ENCODE measurements at places on chromosomes 11 and 22. TPM values are rescaled to one million over a fixed set of nuclear protein-coding genes. Genes with fewer than 3 reads are reported as not detected.

The MB gene
- polyA plus RNA-seq, result not detected

- no peaks in the 10 kb centered on the region for H3K4me1 ChIP-seq
- no peaks in the 10 kb centered on the region for H3K27me3 ChIP-seq
- no peak overlapping the region for H3K4me3 ChIP-seq
Measured at GRCh38 chr11:128458321-128458720, 129.0 kb downstream of the ETS1 start.

DNA sequence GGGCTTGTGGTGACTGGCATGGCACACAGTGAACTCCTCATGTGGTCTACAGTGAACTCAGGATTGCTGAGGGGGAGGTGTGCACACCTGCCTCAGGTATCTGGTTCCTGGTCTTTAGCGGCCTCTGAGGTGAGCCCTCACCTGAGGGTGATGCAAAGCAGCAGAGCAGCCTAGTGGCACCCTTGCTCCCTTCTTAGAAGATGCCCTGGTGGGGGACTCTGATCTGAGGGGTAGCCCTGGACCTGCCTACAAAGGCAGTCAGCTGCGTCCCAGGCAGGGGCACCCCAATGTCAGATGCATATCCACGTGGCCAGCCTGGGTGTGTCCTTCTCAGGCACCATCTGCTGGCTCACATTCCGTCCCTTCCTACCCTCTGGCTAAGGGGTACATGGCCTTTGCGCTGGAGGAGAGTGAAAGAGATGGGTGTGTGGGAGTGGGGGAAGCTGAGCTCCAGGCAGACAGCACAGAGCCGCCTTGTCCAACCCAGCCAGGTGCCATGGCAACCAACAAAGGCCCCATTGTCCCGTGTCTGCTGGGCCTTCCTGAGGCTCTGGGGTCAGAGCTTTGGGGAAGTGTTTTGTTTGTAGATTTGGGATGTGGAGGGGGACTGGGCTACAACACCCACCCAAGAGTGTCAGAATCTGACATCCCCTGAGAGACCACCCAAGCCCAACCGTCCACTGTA, 5.8 kb downstream of the PLEKHB1 start:
- H3K4me3 ChIP-seq, result no peak overlapping the region
- no peaks in the 10 kb centered on the region for H3K27me3 ChIP-seq
- no peaks in the 10 kb centered on the region for H3K36me3 ChIP-seq
- DNase-seq, result no peak
- H3K4me1 ChIP-seq, result peaks cover 7% of the 10 kb centered on the region

DNA sequence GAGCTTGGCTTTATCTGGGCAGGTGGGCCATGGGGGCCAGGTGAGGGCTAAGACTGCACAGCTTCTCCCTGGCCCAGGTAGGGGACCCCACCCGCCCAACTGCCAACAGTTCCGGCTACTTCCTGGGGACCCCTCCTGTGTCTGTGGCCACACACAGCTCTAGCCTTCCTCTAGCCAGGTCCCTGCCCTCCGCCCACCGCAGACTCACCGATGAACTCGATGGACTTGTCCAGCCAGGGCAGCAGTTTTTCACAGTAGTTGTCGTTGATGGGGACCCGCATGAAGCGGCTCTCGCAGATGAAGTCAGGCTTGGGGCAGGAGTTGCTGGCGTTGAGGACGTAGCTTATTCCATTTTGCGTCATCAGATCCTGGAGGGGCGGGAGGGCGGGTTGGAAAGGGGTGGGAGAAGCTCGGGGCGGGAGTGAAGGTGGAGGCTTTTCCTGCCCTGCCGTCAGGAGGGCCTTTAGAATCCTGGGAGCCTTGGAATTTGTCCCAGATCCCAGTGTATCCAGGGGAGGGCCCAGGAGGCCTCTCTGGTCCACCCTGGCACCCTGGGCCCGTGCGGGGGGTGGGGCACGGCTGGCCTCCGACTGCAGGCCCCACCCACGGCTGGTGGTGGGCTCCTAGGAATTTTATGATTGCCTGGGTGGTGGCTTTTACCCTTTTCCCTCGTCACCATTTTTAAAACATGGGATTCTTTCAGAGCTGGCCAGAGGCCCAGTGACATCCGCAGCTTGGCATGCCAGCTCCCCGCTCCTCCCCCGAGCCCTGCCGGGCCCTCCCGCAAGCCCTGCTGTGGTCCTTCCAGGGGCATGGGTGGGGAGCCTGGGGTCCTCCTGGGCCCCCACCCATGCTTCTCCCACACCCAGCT, 13.9 kb downstream of the DUSP8 start:
- no peaks in the 10 kb centered on the region for H3K4me1 ChIP-seq
- H3K4me3 ChIP-seq, result no peak overlapping the region
- no peak overlapping the region for H3K27ac ChIP-seq
- H3K27me3 ChIP-seq, result peaks cover 31% of the 10 kb centered on the region
- H3K36me3 ChIP-seq, result no peaks in the 10 kb centered on the region

The ZP1 gene
- polyA plus RNA-seq, result not detected

GRCh38 chr11:120718171-120718570, 206.6 kb downstream of the GRIK4 start:
- H3K27me3 ChIP-seq, result no peaks in the 10 kb centered on the region
- no peak overlapping the region for H3K27ac ChIP-seq
- H3K4me1 ChIP-seq, result no peaks in the 10 kb centered on the region
- H3K4me3 ChIP-seq, result no peak overlapping the region

- H3K36me3 ChIP-seq, result no peaks in the 10 kb centered on the region
- no peak overlapping the region for H3K4me3 ChIP-seq
- no peaks in the 10 kb centered on the region for H3K27me3 ChIP-seq
- no peaks in the 10 kb centered on the region for H3K4me1 ChIP-seq
- no peak overlapping the region for H3K27ac ChIP-seq
Measured at GRCh38 chr11:85472953-85473352, 154.2 kb downstream of the DLG2 start.

The FGF3 gene
- polyA plus RNA-seq, result not detected

DNA sequence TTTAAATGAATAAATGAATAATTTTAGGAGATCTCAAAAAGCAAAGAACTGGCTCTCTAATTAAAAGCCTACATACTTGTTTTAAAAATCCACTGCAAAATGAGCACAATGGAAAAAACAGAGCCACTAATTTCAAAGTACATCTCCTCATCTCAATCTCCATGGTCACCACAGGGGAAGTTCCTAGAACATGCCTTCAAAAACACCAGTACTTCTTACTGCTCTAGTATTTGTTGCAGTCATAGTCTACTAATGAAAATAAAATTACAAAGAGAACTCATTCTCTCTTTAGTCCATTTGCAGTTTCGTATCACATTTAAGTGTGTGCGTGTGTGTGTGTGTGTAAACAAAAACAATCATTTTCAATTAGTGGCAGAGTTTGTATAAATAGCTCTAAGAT, 54.0 kb downstream of the PIK3C2A start:
- no peaks in the 10 kb centered on the region for H3K27me3 ChIP-seq
- H3K4me1 ChIP-seq, result peaks cover 7% of the 10 kb centered on the region
- peaks cover 4% of the 10 kb centered on the region for H3K36me3 ChIP-seq
- no peak overlapping the region for H3K4me3 ChIP-seq

The RAB36 gene
- 0.37 TPM for polyA plus RNA-seq

The PKP3 gene
- not detected for polyA plus RNA-seq

The SMTNL1 gene
- not detected for polyA plus RNA-seq

- no peaks in the 10 kb centered on the region for H3K27me3 ChIP-seq
- no peaks in the 10 kb centered on the region for H3K36me3 ChIP-seq
- H3K27ac ChIP-seq, result no peak overlapping the region
- no peak for DNase-seq
- H3K4me3 ChIP-seq, result no peak overlapping the region
- H3K4me1 ChIP-seq, result no peaks in the 10 kb centered on the region
Measured at GRCh38 chr11:45156741-45157140, 10.3 kb downstream of the PRDM11 start.

The GAB4 gene
- not detected for polyA plus RNA-seq

The SLC22A24 gene
- polyA plus RNA-seq, result not detected

DNA sequence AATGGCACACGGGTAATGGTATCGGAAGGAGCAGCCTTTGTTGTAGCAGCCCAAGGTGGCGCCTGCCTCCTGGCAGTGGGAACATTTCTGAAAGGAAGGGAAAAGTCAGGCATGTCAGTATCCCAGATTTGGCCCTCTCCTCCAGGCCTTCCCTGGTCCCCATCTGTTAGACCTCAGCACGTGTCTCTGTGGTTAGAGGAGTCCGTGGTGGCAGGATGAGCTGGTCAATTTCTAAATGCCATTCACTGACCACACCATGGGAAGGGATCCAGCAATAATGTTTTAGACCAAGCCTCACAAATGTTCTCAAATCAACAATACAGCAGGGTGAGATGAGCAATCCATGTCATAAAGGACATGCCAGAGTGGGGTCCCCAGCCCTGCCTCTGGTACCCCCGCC, 49.0 kb upstream of the CYP2D6 start:
- H3K36me3 ChIP-seq, result peaks cover 12% of the 10 kb centered on the region
- no peak overlapping the region for H3K4me3 ChIP-seq
- no peaks in the 10 kb centered on the region for H3K27me3 ChIP-seq
- H3K4me1 ChIP-seq, result no peaks in the 10 kb centered on the region
- DNase-seq, result no peak

- H3K27me3 ChIP-seq, result no peaks in the 10 kb centered on the region
- no peak overlapping the region for H3K4me3 ChIP-seq
- H3K36me3 ChIP-seq, result peaks cover 24% of the 10 kb centered on the region
- peaks cover 9% of the 10 kb centered on the region for H3K4me1 ChIP-seq
- no peak for DNase-seq
Measured at GRCh38 chr22:26556904-26557303, 33.0 kb downstream of the TPST2 start.

DNA sequence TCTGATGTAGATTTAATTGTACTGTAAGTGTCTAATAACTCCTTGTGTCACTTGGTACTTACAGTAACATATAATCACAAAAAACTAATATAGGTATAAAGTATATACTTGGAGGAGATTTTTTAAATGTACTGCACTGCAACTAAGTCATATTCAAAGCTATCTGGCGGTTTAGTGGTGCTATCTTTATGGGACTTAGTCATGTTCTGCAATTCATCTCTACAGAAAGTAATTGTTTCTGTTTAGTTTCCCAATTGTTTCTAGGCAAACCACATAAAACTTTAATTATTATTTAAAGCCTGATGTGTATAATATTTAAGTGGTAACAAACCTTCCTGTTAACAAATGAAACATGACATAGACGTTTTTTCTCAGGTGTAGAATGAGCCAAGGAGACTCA, 8.0 kb downstream of the PAFAH1B2 start:
- H3K4me1 ChIP-seq, result peaks cover 4% of the 10 kb centered on the region
- H3K27me3 ChIP-seq, result no peaks in the 10 kb centered on the region
- H3K36me3 ChIP-seq, result peaks cover 81% of the 10 kb centered on the region
- DNase-seq, result no peak
- no peak overlapping the region for H3K27ac ChIP-seq

DNA sequence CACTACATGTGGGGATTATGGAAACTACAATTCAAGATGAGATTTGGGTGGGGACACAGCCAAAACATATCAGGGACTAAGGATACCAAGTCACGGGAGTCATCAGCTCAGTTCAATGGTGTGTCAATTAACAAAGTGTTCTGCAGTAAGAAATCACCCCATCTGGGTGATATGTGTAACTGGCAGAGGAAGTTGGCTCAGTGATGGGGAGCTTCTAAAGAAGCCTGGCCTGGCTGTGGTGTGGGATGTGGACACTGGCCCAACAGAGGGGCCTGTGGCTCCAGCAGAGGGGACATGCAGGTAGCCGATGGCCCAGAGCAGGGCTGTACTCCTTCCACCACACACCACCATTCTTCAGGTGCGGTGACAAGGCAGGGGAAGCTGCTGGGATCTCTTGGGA, 31.6 kb downstream of the RPS6KA4 start:
- DNase-seq, result peak; percentile 17
- H3K36me3 ChIP-seq, result peaks cover 9% of the 10 kb centered on the region
- no peaks in the 10 kb centered on the region for H3K27me3 ChIP-seq
- H3K4me3 ChIP-seq, result peak overlapping the region; percentile 46

- no peak overlapping the region for H3K4me3 ChIP-seq
- H3K27me3 ChIP-seq, result peaks cover 13% of the 10 kb centered on the region
Measured at GRCh38 chr11:73312851-73313327, 4.8 kb downstream of the ARHGEF17 start.

DNA sequence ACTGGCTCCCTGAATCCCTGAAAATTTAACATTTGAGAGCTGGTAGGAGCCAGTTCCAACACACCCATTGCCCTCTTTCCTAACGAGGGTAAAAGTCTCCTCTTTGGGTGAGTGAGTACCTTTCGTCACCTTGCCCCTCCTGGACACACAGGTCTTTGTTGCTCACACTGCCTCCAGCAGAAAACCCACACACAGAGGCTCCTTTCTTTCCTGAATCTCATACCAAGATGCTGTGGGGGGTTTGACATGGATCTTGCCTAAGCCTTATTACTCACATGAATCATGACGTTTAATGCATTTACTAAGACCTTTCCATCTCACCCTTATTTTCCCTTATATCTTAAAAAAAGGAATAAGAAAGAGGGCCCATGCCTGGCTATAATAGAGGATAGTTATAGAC, 53.0 kb downstream of the PARVA start:
- H3K4me3 ChIP-seq, result no peak overlapping the region
- DNase-seq, result no peak
- no peaks in the 10 kb centered on the region for H3K36me3 ChIP-seq
- no peak overlapping the region for H3K27ac ChIP-seq
- no peaks in the 10 kb centered on the region for H3K27me3 ChIP-seq
- no peaks in the 10 kb centered on the region for H3K4me1 ChIP-seq

The YAP1 gene
- not detected for polyA plus RNA-seq

DNA sequence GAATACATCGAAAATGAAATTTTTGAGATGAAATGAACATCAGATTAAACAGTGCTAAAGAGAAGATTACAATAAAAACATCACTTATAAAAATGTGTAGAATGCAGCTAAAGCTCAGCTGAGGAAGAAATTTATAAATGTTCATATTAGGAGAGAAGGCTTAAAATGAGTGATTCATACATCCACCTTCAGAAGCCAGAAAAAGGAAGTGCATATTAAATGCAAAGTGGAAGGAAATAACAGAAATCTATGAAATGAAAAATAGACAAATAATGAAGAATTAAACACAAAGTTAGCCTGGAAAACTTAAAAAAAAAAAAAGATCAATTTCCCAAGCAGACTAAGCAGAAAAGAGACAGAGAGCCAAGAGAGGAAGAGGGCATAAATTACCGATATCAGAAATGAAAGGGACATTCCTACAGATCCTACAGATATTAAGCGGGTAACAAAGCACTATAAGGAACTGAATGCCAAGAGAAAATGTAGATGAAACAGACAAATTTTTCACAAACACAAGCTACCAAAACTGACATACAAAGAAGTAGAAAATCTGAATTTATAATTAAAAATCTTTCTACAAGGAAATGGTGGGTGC, 7.2 kb upstream of the MOB2 start:
- peaks cover 5% of the 10 kb centered on the region for H3K4me1 ChIP-seq
- H3K36me3 ChIP-seq, result no peaks in the 10 kb centered on the region
- no peak overlapping the region for H3K4me3 ChIP-seq
- no peak overlapping the region for H3K27ac ChIP-seq
- no peaks in the 10 kb centered on the region for H3K27me3 ChIP-seq

The XKR3 gene
- not detected for polyA plus RNA-seq

DNA sequence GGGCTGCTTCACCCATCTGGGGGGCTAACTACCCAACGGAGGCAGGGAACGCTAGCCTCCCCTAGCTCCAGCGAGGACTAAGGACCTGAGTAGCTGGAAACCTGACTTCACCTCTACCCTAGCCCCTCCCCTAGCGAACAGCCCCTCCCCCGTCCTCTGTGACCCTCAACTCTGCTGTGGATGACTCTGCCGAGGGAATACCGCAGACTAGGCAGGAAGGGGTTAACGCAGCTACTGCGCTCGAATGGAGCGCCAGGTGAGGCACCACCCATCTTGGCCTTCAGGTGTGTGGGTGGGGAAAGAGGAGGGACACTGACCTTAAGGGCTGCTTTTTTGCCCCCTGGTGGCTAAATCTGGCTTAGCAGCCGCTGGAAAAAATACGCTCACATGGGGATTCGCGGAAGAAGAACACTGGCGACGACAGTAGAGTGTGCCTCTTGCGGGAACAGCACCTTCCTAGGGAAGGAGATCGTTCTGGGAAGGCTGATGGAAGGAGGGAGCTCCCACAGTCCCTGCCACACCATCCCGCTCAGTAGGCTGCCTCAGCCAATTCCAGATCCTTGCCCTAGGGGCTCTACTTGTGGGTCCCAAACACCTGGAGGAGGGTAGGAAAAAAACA, 4.5 kb upstream of the BCL9L start:
- H3K27ac ChIP-seq, result peak overlapping the region; percentile 86
- peak; percentile 72 for DNase-seq
- H3K4me1 ChIP-seq, result peaks cover 50% of the 10 kb centered on the region
- no peaks in the 10 kb centered on the region for H3K36me3 ChIP-seq
